ENCODE measurements at places on chromosomes 3 and 15.

- DNase-seq = no peak
Observed at GRCh38 chr3:105944276-105944675, 75.5 kb upstream of the CBLB start.

GRCh38 chr3:129081503-129081902 is 20.9 kb downstream of the GP9 start:
- no peak for DNase-seq

GRCh38 chr3:12194669-12195161 is 36.0 kb upstream of the TIMP4 start:
- DNase-seq = no peak

- DNase-seq = no peak
Observed at GRCh38 chr3:15309662-15310335, 22.6 kb downstream of the SH3BP5 start.

Measured in hematopoietic multipotent progenitor cell treated with erythropoietin and hydrocortisone succinate and interleukin-3 and kit ligand, for 8 days (in vitro differentiated cells).